ENCODE measurements at places on chromosomes 6 and 20.

GRCh38 chr6:2943564-2943955, 27.8 kb downstream of the SERPINB6 start:
- no peak for DNase-seq

GRCh38 chr6:116019428-116019827, 41.3 kb downstream of the FRK start:
- DNase-seq, result no peak

DNA sequence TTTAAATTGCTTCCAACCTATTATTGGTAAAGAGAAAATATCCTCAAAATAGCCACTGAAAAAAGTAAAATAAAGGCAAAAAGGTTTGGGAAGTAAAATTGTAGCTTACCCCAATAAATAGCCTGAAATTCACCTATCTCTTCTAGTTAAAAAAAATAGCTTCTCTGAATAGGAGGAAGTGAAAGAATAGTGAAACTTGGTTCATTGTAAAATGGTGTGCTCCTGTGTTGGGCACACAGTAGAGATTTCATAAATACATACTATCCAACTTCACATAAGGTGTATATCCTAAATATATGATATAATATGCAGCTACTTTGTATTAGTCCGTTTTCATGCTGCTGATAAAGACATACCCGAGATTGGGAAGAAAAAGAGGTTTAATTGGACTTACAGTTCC, 45.3 kb downstream of the CDK19 start:
- DNase-seq, result no peak

- no peak for DNase-seq
Measured at GRCh38 chr6:7086488-7086887, 21.3 kb upstream of the RREB1 start.

GRCh38 chr6:54238396-54238795, 69.8 kb upstream of the TINAG start:
- no peak for DNase-seq

DNA sequence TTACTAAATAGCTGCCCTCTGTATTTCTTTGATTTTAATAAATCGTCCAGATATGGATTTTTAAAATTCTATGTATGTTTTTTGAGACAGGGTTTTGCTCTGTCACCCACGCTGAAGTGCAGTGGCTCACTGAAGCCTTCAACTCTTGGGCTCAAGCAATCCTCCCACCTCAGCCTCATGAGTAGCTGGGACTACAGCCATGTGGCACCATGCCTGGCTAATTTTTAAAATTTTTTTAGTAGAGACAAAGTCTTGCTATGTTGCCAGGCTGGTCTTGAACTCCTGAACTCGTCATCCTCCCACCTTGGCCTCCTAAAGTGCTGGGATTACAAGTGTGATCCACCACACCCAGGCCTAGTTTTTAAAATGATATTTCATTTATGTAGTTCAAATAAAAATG, 47.4 kb upstream of the DDR1 start:
- no peak for DNase-seq

DNA sequence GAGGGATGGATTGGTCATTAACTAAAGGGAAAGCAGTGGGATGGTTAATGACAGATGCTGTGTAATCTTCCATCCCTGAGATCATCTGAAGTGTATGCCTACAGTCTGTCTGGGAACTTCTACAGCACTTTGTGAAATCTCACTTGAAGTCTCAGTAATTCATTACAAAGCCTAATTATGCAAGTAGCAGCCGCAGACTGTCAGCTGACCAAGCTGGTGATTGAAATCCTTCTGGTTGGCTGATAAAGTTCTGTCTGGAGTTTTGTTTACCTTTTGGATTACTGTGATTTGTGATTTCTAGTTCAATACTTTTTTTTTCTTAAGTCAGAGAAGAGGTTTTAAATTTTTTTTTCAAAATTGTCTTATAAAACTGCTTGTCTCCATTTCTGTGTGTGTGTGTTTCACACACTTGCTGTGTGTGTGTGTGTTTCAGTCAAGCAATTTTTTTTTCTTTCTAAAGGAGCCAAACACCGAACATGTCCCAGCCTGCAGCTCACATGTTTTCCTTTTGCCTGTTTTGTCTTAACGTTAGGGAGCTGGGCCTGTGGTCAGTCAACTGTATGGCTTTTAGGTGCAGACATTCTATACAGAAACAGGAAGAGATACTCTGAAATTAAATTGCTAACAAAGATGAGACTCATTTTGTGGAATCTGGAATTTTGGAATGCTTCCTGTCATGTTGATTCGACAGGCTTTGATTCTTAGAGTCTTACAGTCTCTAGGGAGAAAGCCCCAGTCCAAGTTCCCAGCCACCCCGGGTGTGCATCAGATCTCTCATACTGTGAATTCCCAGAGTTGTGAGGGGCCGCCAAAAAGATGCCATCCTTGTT, 28.5 kb upstream of the ADGRF4 start:
- no peak for DNase-seq

- no peak for DNase-seq
Measured at GRCh38 chr20:41413169-41413568, 46.6 kb upstream of the EMILIN3 start.

GRCh38 chr6:33391922-33392594, 435 bp downstream of the KIFC1 start:
- no peak for DNase-seq

- no peak for DNase-seq
Measured at GRCh38 chr6:138543657-138544056, 44.4 kb upstream of the NHSL1 start.

GRCh38 chr6:3848380-3848779, 793 bp upstream of the FAM50B start:
- no peak for DNase-seq

- no peak for DNase-seq
Measured at GRCh38 chr20:36932476-36933426, 18.8 kb downstream of the SAMHD1 start.

- no peak for DNase-seq
Measured at GRCh38 chr6:53338304-53338703, 10.4 kb downstream of the ELOVL5 start.

DNA sequence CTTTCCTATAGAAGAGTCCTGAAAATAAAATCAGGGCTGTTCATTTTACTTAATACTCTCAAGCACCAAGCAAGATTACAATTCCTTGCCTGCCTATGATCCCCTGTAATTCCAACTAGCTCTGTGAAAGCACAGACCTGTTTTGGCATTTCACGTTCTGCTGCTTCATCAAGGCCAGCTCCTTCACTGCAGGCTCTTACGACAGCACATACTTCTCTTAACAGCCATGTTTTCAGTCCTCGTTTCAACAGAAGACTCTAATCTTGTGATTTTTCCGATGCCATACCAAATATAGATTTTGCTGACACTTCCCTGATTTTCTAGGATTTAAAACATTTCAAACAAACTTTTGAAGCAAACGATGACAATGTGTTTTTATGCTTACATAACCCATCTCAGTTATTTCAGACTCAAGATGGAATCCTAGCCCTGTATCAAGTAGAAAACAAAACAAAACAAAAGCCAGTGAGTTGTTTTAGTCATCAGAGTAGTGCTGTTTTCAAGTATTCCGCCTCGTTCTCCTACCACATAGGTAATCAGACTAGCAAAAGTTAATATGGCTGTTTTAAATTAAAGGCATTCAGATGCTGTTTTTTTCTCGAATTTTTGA, 616.5 kb upstream of the CITED2 start:
- DNase-seq, result no peak

GRCh38 chr20:10064611-10065010, 29.8 kb downstream of the ANKEF1 start:
- DNase-seq, result no peak

DNA sequence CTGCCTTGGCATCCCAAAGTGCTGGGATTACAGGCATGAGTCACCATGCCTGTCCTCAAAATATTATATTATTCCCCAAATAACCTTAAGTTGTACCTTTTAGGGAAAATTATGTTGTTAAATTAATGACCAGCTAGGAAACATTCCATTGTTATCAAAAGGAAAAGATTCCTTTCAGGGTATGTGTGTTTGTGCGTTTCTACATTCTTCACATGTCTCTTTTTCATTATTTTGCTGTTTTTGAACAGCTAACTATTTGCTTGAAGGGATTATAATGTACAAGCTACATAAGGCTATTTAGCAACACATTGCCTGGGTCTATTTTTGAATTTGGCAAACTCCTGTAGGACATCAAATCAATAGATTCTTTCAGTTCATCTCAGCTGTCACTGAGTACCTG, 57.1 kb downstream of the GJA1 start:
- DNase-seq, result no peak

- DNase-seq, result no peak
Measured at GRCh38 chr6:116369964-116370759, 585 bp upstream of the DSE start.

GRCh38 chr6:158913580-158913979, 86.4 kb downstream of the RSPH3 start:
- no peak for DNase-seq

DNA sequence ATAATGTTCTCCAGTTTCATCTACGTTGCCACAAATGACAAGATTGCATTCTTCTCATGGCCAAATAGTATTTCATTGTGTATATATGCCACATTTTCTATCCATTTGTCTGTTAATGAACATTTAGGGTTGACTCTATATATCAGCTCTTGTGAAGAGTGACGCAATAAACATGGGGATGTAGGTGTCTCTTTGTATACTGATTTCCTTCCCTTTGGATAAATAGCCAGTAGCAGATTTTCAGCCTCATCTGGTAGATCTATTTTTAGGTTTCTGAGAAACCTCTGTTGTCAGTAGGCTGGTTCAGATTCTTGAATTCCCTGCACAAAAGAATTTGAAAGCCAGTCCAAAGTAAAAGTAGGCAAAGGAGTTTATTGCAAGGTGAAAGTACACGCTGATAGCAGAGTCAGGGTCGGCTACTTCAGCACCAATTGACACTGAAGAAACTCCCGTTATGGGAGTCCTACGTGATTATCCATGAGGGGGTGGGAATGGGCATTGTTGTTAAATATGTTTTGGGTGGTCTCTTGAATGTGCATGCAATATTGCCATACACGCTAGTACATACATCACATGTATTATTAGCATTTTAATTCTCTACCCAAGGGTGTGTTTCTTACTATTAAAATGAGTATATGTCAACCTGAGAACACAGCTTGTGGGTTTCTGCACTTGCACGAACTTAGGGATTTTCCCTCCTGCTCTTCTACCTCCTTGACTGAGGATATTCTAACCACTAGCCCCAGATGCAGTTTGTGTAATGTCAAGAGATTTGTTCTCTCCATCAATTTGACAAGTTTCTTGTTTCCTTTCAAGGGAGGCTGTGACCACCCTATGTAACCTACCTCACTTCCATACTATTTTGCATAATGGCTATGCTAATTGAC, 14.4 kb upstream of the SLC17A2 start:
- no peak for DNase-seq

DNA sequence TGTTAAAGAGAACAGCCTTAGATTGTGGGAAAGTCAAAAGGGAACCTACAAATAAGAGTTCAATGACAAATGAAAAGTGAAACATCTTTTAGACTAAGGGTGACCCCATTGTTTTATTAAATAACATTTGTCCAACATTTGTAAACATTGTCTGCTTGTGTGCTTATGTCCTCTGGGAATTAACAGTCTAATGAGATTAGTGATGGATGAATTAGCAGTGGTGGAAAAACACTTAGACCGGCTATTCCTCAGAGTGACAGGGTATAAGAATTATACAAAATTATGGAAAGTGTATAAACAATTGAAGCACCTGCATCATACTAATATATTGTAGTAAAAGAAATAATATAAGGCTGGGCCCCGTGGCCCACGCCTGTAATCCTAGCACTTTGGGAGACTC, 29.3 kb upstream of the HFE start:
- DNase-seq, result no peak

GRCh38 chr6:157951828-157952227, 29.8 kb upstream of the SYNJ2 start:
- no peak for DNase-seq

DNA sequence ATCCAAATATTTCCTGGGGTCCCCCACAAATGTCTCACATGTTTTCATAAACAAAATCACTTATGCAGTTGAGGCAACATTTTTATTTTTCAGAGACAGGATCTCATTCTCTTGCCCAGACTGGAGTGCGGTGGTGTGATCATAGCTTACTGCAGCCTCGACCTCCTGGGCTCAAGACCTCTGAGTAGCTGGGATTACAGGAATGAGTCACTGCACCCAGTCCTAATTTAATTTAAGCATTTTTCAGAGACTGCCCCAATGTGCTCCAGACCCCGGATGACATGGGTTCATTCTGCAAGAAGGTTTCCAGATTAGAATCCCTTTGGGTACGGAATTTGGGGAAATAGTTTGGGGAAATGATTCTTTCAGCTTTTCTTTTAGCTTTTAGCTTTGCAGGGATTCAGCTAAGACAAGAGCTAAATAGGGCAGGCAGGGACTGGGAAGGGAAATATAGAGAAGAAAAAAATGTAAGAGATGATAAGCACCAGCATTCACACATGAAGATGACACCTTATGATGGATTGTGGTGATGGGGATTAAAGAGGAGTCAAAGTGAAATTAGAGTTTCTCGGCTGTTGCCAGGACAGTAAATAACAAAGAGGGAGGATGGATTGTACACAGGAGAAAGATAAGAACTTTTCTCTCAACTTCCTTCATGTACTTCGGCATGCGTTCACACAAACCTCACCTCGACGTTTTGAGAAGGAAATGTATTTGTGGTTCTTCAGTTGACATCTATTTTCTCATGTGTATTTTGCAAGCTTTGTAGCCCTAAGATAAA, 169.4 kb upstream of the TAB2 start:
- no peak for DNase-seq

DNA sequence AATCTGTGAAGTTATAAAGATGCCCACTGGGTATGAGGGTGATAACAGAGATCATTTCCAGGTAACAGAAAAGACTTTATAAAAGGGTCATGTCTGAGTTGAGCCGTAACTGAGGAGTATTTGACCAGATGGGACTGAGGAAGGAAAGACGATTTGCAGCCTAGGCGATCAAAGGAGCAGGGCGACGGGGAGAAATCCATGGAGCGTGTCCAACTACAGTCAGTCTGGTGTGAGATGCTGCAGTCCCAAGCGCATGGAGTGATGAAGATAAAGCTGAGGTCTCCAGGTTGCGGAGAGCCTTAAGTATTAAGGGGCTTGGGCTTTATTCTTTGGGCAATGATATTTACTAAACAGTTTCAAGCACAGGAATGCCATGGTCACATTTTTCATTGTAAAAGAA, 166.7 kb downstream of the PRKN start:
- DNase-seq, result no peak

- DNase-seq, result no peak
Measured at GRCh38 chr6:169857343-169858292, 106.2 kb downstream of the ERMARD start.

GRCh38 chr6:167776906-167777627, 49.6 kb upstream of the AFDN start:
- no peak for DNase-seq

DNA sequence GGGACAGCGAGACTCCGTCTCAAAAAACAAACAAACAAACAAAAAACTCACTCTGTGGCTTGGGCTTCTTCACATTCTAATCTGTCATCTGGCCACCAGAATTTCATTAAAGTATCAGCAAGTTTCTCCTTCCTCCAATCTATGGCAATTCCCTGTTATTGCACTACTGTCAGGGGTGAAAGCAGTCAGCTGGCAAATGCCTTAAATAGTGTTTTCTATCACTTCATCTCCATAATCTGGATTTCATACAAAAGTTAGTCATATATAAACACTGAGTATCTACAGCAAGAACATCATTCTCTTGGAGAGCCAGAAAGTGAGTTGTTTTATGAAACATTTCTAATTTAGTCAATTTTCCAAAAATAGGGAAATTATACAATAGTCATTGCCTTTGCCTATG, 56.1 kb downstream of the PHACTR3 start:
- no peak for DNase-seq

GRCh38 chr20:47927944-47928343, 142.7 kb upstream of the SULF2 start:
- no peak for DNase-seq

Data from stimulated activated CD4-positive, alpha-beta T cell treated with anti-CD3 and anti-CD28 coated beads, Interleukin-1b, Interleukin-23, amount 100 ng/mL, for 1 hour (primary cell).